ENCODE measurements at places on chromosomes 13 and 19. TPM values are rescaled to one million over a fixed set of nuclear protein-coding genes. Genes with fewer than 3 reads are reported as not detected.

Gene BEST2
- total RNA-seq: not detected

DNA sequence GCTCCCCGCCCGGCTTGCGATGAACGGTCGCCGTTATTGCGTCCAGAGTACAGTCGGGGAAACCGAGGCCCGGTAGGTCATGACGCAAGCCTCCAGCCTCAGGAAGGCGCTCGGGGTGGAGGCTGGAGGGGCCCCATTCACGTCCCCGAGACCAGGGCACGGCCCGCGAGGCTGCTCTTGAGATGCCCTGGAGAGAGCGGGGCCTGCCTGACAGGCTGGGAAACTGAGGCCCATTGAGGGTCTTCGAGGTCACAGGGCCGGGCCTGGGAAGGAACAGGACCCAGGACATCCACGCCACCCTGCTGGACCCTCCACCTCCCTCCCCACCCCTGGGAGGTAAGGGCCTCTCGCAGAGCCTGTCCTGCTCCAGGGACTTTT, 367 bp downstream of the NDUFS7 start:
- no peak for DNase-seq

Gene ERF
- 56.5 TPM for total RNA-seq

Gene C3
- total RNA-seq: not detected

DNA sequence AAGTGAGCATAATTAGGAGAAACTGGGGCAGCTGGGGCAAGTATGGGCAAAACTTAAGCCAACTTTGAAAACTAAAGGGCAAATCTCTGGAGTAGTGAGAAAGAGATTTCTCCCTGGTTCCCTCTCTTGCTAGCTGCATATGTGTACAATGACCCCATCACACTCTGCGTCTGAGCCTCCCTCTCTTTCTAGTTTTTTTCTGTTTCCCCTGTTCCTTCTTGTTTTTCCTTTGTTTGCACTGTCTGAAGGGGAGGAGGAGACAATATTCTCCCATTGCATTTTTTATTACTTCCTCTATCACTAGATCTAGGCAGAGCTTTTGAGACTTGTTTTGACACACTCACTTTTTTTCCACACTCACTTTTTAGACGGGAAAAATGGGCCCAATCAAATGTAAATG, 11.2 kb upstream of the CLDN10 start:
- DNase-seq: no peak

DNA sequence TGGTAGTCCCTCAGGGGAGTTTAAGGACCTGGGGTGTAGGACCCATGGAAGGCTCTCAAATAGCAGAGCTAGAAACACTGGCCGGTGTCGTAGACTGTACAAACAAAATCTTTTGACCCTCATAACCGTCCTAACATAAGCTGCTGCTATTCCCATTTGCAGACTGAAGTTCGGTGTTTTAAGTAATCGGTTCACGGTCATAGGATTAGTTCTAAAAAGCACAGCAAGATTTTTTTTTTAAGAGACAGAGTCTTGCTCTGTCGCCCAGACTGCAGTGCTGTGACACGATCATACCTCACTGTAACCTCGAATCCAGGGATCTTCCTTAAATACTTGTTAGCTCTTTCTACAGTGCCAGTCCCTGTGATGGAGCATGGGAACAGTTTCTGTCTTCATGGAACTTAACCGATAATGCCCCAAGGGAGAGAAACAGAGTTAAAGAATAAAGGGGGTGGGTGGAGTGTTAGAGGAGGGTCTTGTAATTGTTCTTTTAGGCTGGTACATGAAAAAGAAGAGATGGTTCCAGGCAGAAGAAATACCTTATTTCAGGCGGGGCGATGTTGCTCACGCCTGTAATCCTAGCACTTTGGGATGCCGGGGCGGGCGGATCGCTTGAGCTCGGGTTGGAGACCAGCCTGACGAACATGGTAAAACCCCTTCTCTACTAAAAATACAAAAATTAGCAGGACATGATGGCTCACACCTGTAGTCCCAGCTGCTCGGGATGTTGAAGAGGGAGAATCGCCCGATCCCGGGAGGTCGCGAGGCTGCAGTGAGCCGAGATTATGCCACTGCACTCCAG, 475 bp upstream of the ZC3H4 start:
- no peak for DNase-seq

All from activated CD4-positive, alpha-beta T cell treated with anti-CD3 and anti-CD28 coated beads, Interleukin-2, amount 10 ng/mL, durations not matched to agents 7 days and 5 days (primary cell).